ENCODE measurements at places on chromosomes 13 and 19. TPM values are rescaled to one million over a fixed set of nuclear protein-coding genes. Genes with fewer than 3 reads are reported as not detected.

DNA sequence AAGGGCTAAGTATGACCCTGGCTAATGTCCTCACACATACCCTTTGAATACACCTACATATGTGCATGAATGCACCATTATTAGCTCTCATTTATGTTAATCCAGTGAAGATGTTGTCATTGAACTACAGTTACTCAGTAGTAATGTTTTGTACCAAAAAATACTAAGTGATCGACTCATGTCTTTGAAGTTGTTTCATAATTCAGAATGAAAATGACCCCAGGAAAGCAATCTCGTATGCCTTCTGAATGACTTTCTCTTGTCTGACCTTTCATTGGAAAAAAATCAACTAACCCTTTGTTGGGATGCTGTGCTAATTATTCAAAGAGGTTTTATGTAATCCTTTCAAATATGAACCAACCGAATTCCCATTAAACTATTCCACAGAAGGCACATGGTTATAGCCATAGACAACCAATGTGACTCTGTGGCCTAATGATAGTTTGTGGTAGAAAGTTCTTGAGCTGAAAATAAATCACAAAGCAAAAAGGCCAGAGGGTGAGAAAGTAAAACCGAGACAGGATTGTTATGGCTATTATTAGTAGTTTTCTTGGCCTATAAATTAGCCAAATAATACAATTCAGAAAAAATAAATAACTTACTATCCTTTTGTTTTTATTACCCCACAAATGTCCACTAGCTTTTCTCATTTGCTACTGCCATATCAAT lies 86.8 kb upstream of the STARD13 start:
- DNase-seq: no peak

- DNase-seq: no peak
Observed at GRCh38 chr13:102401265-102401664, 583 bp downstream of the FGF14 start.

DNA sequence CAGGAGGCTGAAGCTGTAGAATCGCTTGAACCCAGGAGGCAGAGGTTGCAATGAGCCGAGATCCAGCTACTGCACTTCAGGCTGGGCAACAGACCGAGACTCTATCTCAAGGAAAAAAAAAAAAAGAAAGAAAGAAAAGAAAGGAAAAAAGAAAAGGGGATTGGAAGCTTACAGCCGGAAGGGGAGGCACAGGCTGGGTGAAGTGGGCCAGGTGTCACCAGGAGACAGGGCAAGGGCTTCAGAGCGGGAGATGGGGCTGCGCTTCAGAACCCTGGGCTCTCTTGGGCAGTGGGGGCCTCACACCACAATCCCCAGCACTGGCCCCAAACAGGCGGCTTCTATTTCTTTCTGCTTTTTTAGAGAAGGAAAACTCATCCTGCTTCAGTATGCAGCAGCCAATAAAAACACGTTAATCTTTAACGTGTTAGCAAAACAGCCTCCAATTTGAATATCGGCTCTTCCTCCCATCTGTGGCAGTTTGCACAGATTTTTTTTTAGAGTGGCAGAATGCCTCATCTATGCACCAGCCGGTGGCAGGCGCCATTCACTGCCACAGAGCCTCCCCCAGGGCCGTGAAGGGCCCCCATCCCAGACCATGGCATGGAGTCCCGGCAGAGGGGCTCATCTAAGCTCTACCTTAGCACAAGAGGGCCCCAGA lies 46.6 kb upstream of the C19orf12 start:
- DNase-seq: no peak

DNA sequence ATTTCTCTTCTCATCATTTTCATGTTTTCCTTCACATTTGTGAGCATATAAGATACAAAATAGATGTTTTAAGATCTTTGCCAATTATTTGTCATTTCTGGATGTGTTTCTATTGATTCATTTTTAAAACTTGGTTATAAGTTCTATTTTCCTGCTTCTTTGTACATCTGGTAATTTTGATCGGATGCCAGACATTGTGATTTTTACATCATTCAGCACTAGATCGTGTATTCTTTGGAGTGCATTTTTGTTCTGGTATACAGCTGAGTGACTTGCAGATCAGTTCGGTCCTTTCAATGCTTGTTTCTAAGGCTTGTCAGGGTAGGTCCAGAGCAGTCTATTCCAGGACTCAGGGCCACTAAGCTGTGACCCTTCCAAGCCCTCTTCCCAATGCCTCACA lies 198.2 kb downstream of the KLF12 start:
- DNase-seq: no peak

GRCh38 chr13:37385248-37385647 lies 213.3 kb downstream of the POSTN start:
- DNase-seq: no peak

GRCh38 chr13:39961036-39961435 lies 305.6 kb downstream of the COG6 start:
- no peak for DNase-seq

DNA sequence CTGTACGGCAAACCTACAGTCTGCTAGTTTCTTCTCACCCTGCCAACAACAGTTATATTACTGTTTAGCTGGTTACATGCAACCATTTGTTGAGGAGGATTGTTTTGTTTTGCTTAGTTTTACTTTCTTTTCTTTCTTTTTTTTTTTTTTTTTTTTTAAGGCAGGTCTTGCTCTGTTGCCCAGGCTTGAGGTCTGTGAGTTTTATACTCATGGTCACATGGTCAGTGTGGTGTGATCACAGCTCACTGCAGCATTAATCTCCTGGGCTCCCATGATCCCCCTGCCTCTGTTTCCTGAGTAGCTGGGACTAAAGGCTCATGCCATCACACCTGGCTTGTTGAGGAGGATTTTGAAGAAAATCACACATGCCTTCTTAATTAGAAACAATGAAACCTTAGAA lies 505.6 kb downstream of the GPC5 start:
- DNase-seq: no peak

DNA sequence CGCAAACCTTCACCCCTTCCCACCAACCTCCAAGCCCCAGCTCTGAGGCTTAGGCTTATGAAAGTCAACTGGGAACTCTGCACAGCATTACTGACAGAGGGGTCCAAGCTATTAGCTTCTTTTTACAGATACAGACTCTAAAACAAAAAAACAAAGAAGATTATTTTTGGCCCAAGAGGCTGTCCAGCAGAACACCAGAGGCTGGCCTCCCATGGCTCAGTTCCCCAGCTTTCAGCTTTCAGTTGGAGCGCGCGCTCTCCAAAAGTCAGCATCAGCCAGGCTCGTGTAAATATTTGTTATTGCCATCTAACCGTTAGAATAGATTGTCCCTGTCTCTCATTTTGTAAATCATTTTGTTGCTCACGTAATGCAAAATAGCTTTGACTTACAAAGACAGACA lies 58.4 kb downstream of the ZIC5 start:
- DNase-seq: no peak

GRCh38 chr19:15247107-15248014 lies 15.1 kb upstream of the EPHX3 start:
- DNase-seq: no peak

- no peak for DNase-seq
Observed at GRCh38 chr19:13353625-13354024, 152.7 kb downstream of the CACNA1A start.

GRCh38 chr13:47420568-47420967 lies 523.7 kb upstream of the HTR2A start:
- no peak for DNase-seq

DNA sequence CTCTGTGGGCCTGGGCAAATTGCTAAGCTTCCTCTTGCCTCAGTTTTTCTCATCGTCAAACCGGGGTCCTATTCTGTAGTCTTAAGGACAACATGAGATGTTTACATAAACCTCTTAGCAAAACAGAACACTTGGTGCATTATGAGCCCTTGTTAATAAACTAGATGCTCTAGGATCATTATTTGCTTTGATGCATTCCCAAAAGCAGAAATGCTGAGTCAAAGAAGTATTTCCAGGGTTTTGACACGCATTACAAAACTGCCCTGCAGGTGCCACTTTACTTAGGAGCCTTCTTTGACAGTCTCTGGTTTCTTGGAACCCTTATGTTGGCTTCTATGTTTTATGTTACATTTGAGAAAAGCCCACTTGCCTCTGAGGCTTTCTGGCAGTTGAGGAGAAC lies 12.1 kb downstream of the AKAP11 start:
- no peak for DNase-seq

DNA sequence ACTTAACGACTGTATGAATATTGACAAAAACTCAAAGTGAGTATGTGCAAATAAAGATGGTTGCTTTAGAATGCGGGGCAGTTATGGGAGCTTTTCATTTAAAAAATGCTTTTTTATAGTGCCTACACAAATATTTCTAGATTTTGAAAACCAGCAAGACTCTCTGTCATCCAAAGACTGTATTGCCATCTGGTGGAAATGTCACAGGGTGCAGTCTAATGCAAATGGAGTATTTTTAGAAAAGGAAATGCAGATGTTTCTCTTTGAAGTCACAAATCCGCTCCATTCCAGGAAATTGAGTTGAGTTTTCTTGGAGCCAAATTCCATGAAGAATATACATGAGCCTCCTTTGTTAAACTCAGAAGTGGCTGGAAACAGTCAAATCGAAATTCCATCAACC lies 2.3 kb upstream of the C1QTNF9B start:
- peak; percentile 30 for DNase-seq

DNA sequence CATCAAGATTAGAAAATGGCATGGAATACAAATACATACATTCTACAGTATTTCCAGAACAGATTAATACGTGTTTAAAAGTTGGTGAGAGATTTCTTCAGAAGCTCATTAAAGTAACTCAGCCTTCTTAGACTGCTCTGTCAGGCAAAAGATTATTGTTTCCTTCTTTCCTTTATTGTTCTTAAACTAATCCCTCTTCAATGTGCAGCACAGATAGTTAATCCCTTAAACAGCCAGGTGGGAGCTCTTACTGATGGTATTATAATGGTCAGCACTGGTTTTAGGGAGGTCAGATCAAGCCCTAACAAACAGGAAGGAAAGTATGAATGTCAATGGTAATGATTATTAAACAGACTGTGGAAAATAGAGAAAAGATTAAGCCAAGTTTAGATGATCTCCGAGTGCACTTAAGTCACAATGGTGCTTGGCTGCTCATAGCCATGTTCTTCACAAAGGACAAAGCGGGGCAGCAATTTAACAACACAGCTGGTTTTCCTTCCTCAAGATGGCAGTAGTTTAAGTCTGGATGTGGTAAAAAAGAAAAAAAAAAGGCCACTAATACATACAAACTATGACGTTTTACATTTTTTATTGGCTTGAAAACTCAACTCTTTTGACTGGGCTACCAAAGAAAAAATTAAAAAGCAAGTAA lies 992.6 kb downstream of the PCDH9 start:
- no peak for DNase-seq

DNA sequence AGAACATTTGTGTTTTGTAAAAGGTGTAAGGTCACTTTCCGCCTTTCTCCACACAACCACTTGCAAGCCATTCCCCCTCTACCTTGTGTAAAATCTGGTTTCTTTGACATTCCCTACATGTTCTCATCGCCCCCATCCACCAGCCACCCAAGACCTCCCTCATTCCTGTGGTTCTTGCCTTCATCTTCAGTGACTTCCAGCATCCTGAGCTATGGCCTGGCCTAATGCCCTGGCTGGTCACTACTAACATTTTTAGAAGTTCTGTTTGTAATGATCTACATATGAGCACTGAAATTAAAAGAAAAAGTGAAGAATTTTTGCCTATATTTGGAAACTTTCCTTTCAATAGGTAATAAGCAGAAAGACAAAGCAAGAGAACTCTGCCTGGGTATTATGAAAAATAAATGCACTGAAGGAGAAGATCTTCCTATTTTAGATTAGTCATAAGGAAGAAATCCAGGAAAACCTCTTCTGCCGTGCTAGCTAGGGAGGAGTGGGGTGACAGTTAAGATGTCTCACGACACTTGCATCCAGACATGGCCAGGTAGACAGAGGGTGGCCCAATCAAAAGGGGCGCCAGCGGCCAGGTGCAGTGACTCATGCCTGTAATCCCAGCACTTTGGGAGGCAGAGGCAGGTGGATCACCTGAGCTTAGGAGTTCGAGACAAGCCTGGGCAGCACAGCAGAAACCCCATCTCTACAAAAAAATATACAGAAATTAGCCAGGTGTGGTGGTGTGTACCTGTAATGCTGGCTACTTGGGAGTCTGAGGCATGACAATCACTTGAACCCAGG lies 28.1 kb upstream of the MPHOSPH8 start:
- DNase-seq: no peak

- DNase-seq: no peak
Observed at GRCh38 chr19:15444505-15445226, 5.1 kb downstream of the WIZ start.

GRCh38 chr13:50713523-50714248 lies 129.8 kb downstream of the DLEU7 start:
- DNase-seq: peak; percentile 64

- DNase-seq: no peak
Observed at GRCh38 chr13:59487883-59488282, 675.8 kb downstream of the DIAPH3 start.

LHB gene
- not detected for total RNA-seq

ACTN4 gene
- total RNA-seq: 357 TPM

CCDC194 gene
- total RNA-seq: 4.7 TPM

ZNF730 gene
- total RNA-seq: 2.9 TPM

PCDH17 gene
- not detected for total RNA-seq

ZFP82 gene
- 5.2 TPM for total RNA-seq

DNAJB1 gene
- 112 TPM for total RNA-seq

IL11 gene
- 0.34 TPM for total RNA-seq

ZNF112 gene
- total RNA-seq: not detected

TNNT1 gene
- total RNA-seq: not detected

ZNF568 gene
- total RNA-seq: 7.0 TPM
